Osteoblast (primary cell): ENCODE measurements at places on chromosomes 6 and 20. TPM values are rescaled to one million over a fixed set of nuclear protein-coding genes. Genes with fewer than 3 reads are reported as not detected.

Gene KHDC1L
- 0.72 TPM in 1 of 2 replicates, not detected in the other for total RNA-seq

DNA sequence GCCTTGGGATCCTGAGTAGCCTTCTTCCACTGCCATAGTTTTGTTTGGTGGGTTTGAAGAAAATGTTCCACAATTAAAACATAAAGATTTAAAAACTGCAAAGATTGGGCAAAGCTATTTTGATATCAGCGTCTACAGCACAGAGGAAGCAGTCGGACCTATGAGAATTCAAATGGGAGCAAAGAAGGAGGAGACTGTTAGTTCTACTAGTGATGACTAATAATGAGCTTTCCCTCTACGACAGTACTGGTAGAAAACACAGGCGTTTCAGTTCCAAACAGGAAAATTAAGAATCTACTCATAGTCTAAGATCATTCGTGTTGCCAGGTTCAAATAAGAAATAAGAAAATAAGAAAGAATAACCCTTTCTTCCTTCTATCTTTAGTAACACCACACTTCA, 121.2 kb downstream of the INSM1 start:
- H3K27ac ChIP-seq, result no peak overlapping the region
- peaks cover 10% of the 10 kb centered on the region for H3K4me1 ChIP-seq
- no peaks in the 10 kb centered on the region for H3K36me3 ChIP-seq
- DNase-seq, result no peak

GRCh38 chr6:101386982-101387381, 6.5 kb upstream of the GRIK2 start:
- H3K27ac ChIP-seq, result no peak overlapping the region
- no peaks in the 10 kb centered on the region for H3K36me3 ChIP-seq
- no peaks in the 10 kb centered on the region for H3K4me1 ChIP-seq
- DNase-seq, result no peak

Gene CNR1
- total RNA-seq, result not detected in 2 replicates

- H3K27me3 ChIP-seq, result no peaks in the 10 kb centered on the region
- H3K27ac ChIP-seq, result no peak overlapping the region
- no peak overlapping the region for H3K4me3 ChIP-seq
Observed at GRCh38 chr20:47561180-47561579, 59.5 kb downstream of the NCOA3 start.

Gene NOX3
- not detected in 2 replicates for total RNA-seq

DNA sequence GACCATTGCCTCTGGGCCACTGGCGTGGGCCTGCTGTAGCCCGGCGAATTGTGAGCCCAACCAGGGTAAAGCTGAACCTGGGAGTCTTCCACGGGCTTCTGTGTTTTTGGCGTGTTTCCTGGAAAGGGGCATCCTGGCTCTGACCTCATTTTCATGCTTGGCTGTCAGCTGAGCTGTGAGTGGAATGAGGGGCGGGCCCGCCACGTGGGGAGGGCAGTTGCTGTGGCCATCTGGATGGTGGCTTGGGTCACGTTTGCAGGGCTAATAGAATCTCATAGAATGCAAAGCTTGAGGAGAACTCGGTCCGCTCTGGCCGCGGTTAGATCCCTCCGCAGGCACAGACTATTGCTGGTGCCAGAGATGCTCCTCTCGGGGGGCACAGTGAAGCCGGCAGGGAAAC, 263.0 kb downstream of the SMOC2 start:
- DNase-seq, result no peak
- H3K27me3 ChIP-seq, result no peaks in the 10 kb centered on the region
- no peaks in the 10 kb centered on the region for H3K36me3 ChIP-seq
- no peak overlapping the region for H3K4me3 ChIP-seq

Gene ZNF512B
- total RNA-seq, result 12.1 and 14.5 TPM in 2 replicates

Gene GMNN
- 9.4 and 11.2 TPM in 2 replicates for total RNA-seq

DNA sequence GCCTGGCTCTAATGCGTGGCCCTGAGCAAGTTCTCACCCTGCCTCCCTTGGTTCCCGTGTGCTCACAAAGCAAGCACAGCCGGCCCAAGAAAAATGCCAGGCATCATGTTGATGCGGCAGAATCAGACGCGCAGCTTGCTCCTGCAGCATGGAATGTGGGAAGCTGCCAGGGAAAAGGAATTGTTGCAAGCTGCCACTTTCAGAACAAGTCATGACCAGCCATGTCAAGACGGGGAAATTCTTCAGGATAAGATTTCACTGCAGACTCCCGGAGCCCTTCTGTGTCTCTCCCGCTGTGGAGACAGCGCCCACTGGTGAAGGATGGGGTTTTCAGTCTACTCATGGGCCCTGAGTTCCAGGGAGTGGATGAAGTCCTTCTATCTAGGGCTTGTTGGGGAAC, 4.6 kb downstream of the DACT2 start:
- no peak overlapping the region for H3K27ac ChIP-seq
- no peak for DNase-seq
- no peaks in the 10 kb centered on the region for H3K27me3 ChIP-seq
- no peaks in the 10 kb centered on the region for H3K4me1 ChIP-seq
- H3K36me3 ChIP-seq, result no peaks in the 10 kb centered on the region

GRCh38 chr6:88089708-88090107, 42.1 kb downstream of the SPACA1 start:
- H3K4me3 ChIP-seq, result no peak overlapping the region
- no peak for DNase-seq
- no peaks in the 10 kb centered on the region for H3K4me1 ChIP-seq
- H3K36me3 ChIP-seq, result no peaks in the 10 kb centered on the region
- no peak overlapping the region for H3K27ac ChIP-seq

GRCh38 chr6:149233056-149233715, 84.3 kb upstream of the TAB2 start:
- peaks cover 33% of the 10 kb centered on the region for H3K4me1 ChIP-seq
- peak overlapping the region; percentile 36 for H3K4me3 ChIP-seq
- peak; percentile 91 for DNase-seq
- H3K36me3 ChIP-seq, result no peaks in the 10 kb centered on the region

GRCh38 chr6:112163295-112164257, 76.2 kb downstream of the FAM229B start:
- peaks cover 91% of the 10 kb centered on the region for H3K36me3 ChIP-seq
- DNase-seq, result peak; percentile 74
- no peak overlapping the region for H3K4me3 ChIP-seq
- no peaks in the 10 kb centered on the region for H3K4me1 ChIP-seq

GRCh38 chr6:44733868-44734267, 346.4 kb downstream of the CDC5L start:
- DNase-seq, result no peak
- no peaks in the 10 kb centered on the region for H3K27me3 ChIP-seq
- H3K36me3 ChIP-seq, result no peaks in the 10 kb centered on the region
- H3K4me3 ChIP-seq, result no peak overlapping the region

GRCh38 chr6:142545147-142545546, 243.3 kb downstream of the ADGRG6 start:
- DNase-seq, result no peak
- peaks cover 10% of the 10 kb centered on the region for H3K27me3 ChIP-seq
- H3K4me1 ChIP-seq, result peaks cover 4% of the 10 kb centered on the region
- no peak overlapping the region for H3K4me3 ChIP-seq
- no peaks in the 10 kb centered on the region for H3K36me3 ChIP-seq
- no peak overlapping the region for H3K27ac ChIP-seq

DNA sequence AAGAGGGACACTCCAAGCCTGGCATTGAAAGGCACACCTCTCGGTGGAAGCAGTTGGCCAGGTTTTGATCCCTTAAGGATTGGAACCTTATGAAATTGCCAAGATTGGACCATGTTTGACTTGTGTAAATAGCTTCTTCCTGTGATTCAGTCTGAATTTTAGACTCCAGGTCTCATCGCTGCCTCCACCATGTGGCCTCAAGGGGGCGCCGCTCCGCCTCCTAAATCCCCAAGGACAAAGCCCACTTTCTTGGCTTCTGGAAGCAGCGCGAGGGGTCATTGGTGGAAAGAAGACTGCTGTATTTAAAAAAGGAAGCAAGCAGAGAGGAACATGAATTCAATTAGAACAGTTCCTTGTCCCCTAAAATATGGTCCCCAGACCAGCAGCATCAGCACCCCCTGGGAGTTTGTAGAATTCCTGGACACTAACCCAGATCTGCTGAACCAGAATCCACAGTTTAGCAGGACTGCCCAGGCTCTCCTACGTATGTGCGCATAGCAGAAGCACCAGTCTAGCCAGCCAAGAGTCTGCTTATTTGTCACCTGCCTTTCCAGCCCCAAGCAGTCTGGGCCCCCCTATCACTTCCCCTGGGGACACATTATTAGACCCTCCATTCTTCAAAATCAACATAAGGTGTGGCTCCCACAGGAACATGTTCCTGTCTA, 108.5 kb downstream of the LY86 start:
- H3K4me3 ChIP-seq, result no peak overlapping the region
- peaks cover 14% of the 10 kb centered on the region for H3K4me1 ChIP-seq
- H3K36me3 ChIP-seq, result no peaks in the 10 kb centered on the region
- peak; percentile 90 for DNase-seq
- no peak overlapping the region for H3K27ac ChIP-seq

- H3K36me3 ChIP-seq, result no peaks in the 10 kb centered on the region
- peaks cover 9% of the 10 kb centered on the region for H3K4me1 ChIP-seq
- H3K27me3 ChIP-seq, result no peaks in the 10 kb centered on the region
- no peak overlapping the region for H3K27ac ChIP-seq
- no peak overlapping the region for H3K4me3 ChIP-seq
- DNase-seq, result no peak
Observed at GRCh38 chr6:27795697-27796494, 116.3 kb downstream of the OR2B2 start.

Gene BMP7
- total RNA-seq, result not detected in 2 replicates

Gene PRL
- under 0.01 TPM in 1 of 2 replicates, not detected in the other for total RNA-seq

DNA sequence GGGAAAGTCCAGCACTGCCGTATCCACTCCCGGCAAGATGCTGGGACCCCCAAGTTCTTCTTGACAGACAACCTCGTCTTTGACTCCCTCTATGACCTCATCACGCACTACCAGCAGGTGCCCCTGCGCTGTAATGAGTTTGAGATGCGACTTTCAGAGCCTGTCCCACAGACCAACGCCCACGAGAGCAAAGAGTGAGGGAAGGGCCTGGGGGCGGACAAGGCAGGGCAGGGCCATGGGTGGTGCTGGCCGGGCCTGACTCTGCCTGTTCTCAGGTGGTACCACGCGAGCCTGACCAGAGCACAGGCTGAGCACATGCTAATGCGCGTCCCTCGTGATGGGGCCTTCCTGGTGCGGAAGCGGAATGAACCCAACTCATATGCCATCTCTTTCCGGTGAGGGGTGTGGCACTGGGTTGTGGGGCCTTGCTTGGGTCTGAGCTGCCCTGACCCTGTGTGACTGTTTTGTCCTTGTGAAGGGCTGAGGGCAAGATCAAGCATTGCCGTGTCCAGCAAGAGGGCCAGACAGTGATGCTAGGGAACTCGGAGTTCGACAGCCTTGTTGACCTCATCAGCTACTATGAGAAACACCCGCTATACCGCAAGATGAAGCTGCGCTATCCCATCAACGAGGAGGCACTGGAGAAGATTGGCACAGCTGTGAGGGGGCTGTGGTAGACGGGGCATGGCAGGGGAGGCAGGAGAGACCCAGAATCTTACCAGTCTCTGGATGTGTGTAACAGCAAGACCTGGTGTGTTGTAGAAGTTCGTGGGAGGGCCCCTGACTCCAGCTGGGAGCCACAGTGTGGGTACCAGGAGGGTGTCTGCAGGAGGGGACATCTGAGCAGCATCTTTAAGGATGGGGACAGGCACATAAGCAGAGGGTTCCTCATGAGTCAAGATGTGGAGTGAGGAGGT, 29.1 kb downstream of the PLCG1 start:
- H3K27ac ChIP-seq, result no peak overlapping the region
- peaks cover 75% of the 10 kb centered on the region for H3K36me3 ChIP-seq
- H3K4me3 ChIP-seq, result no peak overlapping the region
- peak; percentile 65 for DNase-seq
- H3K4me1 ChIP-seq, result no peaks in the 10 kb centered on the region
- H3K27me3 ChIP-seq, result no peaks in the 10 kb centered on the region

DNA sequence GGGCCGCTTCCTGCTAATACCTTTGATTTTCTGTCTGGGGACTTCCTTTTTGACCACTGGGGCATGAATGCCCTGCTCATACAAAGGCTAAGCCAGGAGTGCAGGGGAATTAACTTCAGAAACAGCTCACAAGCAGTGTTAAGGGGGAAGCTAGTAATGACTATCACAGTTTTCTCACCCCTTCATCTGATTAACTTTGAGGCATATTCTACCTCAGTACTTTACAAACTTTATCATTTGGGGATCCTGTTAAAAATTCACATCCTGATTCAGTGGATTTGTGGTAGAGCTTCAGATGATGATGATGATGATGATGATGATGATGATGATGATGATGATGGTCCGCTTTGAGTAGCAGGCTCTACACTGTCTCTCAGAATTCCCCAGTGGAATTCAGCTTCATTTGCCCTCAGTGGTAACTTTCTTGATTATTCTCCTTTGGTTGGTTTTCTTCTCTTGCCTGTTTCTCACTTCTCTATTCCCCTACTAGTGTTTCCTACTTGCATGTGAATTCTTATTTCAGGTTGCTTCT, 78.4 kb upstream of the TMEM170B start:
- no peak overlapping the region for H3K27ac ChIP-seq
- no peak for DNase-seq
- no peaks in the 10 kb centered on the region for H3K4me1 ChIP-seq
- H3K27me3 ChIP-seq, result no peaks in the 10 kb centered on the region
- H3K36me3 ChIP-seq, result no peaks in the 10 kb centered on the region
- H3K4me3 ChIP-seq, result no peak overlapping the region

- peak overlapping the region; percentile 54 for H3K27ac ChIP-seq
- no peak for DNase-seq
- peak overlapping the region; percentile 18 for H3K4me3 ChIP-seq
- H3K27me3 ChIP-seq, result no peaks in the 10 kb centered on the region
- H3K36me3 ChIP-seq, result no peaks in the 10 kb centered on the region
Observed at GRCh38 chr6:169589699-169590257, 112.1 kb downstream of the WDR27 start.

Gene PGC
- total RNA-seq, result not detected in 2 replicates

Gene PFDN6
- total RNA-seq, result 14.1 and 15.9 TPM in 2 replicates

Gene TSPO2
- total RNA-seq, result not detected in 2 replicates

DNA sequence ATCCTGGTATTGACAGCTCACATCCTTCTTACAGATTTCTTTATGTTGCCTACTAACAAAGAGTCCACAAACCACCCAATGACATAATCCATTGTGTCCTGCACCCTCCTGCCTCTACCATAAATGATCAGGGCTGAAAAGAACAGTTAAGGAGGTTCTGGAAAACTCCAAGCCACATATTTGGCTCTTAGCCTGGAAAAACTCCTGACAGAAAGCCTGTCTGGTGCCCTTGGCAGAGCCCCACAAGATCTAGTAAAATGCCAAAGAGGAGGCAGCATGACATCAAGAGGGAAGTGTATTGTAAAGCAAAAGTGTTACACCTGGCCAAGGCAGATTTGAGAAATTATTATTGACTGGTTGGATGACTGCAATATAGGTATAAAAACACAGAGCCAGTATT, 126.4 kb upstream of the VGLL2 start:
- H3K4me1 ChIP-seq, result no peaks in the 10 kb centered on the region
- no peak for DNase-seq
- H3K36me3 ChIP-seq, result no peaks in the 10 kb centered on the region
